Activated T-cell treated with anti-CD3 and anti-CD28 coated beads for 24 hours (primary cell): ENCODE measurements at places on chromosomes 6 and 20.

DNA sequence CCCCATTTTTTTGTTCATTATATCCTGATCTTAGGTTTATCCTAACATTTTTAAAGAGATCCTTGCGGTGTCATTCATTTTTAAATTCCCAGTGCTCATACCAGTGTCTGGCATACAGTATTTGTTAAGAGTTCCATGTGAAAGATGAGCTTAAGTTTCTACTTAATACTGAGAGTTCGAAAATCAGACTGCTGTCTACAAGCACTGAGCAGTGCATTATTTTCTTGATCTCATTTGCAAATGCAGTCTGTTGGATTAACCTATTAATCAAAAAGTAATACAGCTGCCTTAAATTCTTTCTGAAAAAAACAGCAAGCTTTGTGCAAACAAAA is 663 bp downstream of the COQ3 start:
- DNase-seq = no peak

- no peak for DNase-seq
Observed at GRCh38 chr20:10662151-10662550, 11.6 kb downstream of the JAG1 start.

- no peak for DNase-seq
Observed at GRCh38 chr20:51800872-51801121, 1.5 kb downstream of the SALL4 start.

DNA sequence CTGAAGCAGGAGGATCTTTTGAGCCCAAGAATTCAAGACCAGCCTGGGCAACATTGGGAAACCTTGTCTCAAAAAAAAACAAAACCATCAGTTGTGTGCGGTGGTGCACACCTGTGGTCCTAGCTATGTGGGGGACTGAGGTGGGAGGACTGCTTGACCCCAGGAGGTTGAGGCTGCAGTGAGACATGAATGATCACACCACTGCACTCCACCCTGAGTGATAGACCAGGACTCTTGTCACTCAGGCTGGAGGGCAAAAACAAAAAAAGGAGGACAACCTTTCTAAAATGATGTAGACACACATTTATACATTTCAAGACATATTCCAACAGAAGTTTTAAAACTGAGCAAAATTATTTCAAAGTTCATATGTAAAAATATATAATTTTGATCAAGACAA is 45.1 kb downstream of the NOL7 start:
- DNase-seq = no peak

GRCh38 chr6:33725222-33725621 is 13.7 kb upstream of the UQCC2 start:
- no peak for DNase-seq

- no peak for DNase-seq
Observed at GRCh38 chr20:4512891-4513550, 208.7 kb upstream of the PRND start.

DNA sequence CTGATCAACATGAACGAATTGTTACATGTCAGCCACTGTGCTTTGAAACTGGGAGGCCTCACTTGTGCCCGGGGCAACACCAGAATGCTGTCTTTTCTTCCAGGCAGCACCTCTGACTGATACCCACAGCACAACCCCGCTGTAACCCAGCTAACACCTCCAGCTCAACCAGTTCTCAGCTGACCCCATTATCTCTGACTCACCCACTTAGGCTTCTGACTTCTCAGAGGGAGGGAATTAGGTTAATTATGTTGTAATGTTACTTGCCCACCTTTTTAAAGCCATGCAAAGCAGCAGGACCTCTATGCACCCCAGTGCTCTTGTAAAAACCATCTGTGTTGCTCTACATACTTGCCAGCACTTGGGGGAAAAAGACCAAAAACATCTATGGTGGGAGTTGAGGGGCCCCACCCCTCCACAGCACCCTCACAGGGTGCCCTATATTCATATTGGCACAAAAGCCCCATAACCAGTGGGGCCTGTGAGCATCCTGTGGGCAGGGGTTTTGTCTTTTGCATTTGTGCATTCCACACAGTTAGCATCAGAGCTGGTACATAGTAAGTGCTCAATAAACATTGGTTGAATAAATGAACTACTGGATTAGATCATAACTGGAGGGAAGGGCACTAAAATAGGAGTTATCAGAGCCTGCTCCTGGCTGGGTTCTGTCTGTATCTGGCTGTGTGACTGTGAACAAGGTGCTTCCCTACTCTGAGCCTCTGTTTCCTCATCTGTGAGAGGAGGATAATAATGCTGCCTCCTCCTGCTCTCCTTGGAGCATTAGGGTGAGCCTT is 22.3 kb downstream of the BNIP5 start:
- no peak for DNase-seq

DNA sequence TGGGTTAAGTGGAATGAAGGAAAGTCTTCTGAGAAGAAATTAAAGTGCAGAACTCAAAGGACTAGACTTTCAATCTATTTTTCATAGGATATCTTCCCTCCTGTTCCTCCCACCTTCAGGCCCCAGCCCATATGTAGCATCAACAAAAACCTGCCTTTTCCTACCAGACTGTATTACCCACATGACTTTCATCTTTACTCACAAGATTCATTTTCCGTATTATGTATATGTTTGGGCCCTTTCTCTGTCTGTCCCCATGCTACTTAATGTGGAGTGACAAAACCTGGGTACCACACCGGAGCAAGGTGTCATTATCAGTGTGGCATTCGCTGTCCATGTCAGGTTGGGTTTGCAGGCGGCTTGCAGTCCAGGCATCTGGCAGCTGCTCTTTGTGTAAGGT is 18.8 kb upstream of the CNR1 start:
- DNase-seq = no peak

DNA sequence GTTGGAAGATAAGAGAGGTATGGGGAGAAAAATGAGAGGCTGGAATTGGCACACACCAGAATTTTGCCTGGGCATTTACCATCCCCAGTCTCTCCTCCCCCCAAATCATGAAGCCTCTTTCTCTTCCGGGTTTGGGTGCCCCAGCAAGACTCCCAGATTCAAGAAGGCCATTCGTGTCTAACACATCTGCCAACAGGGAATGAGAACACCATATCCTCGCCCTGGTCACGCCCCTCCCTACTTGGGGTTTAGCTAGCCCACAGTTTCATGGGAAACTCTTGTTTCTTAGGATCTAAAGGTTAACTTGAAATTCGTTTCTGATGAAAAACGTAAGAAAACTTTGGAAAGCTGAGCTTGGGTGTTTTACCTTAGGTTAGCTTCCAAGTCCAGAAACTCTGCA is 105.5 kb upstream of the TMEM170B start:
- no peak for DNase-seq

- DNase-seq = no peak
Observed at GRCh38 chr6:45998524-45998923, 17.1 kb downstream of the CLIC5 start.

DNA sequence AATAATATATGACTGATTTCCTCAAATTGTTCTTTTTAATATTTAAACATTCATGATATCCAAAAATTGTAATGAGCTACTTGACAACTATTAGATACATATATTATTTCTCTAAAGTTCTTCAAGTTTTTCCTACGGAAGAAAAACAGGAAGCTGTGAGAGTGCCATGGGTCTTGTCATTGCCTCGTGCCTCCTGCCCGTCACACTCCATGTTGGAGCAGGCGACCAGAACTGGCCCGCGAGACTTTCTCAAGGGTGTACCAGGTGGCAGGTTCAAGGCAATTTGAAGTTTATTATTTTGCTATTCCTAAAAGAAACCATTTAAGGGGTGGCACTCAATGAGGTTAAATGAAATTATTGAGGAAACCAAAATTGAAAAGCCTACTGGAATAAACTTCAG is 337.2 kb downstream of the HACE1 start:
- DNase-seq = no peak

DNA sequence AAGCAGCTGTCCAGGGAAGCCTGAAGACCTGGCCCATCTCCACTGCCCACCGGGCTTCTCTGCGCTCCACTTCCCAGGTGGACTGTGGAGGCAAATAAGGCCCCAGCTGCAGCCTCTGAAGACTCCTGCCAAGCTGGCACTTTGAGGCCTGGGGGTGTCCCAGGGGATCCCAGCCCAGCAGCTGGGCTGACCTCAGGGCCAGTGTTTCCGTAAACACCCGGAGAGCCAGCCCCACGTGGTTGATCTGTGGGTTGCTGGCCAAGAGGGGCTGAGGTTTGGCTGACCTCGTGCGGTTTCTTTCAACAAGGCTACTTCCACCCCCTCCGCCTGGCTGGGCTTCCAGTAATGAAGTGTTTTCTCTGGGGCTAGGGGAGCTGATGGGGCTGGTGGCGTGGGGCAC is 12.4 kb upstream of the CCN5 start:
- DNase-seq = no peak

GRCh38 chr6:142187209-142187608 is 40.1 kb downstream of the VTA1 start:
- DNase-seq = no peak

GRCh38 chr6:94463306-94463705 is 1043.9 kb upstream of the EPHA7 start:
- no peak for DNase-seq

GRCh38 chr6:48067148-48067712 is 43.8 kb downstream of the PTCHD4 start:
- no peak for DNase-seq

- no peak for DNase-seq
Observed at GRCh38 chr6:106724848-106725247, 95.5 kb downstream of the QRSL1 start.

DNA sequence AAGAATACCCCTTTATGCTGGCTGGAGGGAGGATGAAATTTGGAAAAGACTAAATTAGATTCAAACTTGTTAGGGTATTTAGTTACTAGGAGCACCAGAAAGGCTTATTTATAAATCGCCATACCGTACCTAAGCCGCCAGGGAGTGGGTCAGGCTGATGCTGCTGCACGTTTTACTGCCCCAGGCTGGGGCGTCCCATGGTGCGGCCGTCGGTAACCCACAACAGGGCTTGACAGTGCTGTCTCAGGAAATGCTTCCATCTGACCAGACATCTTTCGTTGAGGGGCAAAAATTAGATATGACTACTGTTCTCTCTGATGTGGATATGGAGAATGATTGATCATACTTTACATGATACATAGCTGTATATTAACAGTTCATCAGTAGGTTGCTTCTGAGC is 52.9 kb downstream of the ARID1B start:
- DNase-seq = no peak

DNA sequence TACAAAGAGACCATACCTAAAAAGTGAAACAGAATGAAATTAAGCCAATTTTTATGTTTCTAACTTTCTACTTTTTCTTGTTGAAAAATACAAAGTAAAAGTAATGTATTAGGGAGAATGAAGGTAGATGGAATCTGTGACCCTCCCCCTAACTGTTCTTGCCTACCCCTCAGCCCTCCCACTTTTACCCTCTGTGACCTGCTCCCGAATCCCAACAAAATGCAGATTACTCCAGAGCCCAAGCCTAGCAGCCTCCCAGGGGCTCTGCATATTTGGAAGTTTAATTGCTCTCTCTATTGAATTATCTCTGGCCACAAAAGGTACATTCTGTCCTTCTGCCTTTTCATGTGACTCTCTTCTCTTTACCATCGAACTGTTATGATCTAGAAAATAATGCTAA is 201.5 kb downstream of the PKHD1 start:
- no peak for DNase-seq

DNA sequence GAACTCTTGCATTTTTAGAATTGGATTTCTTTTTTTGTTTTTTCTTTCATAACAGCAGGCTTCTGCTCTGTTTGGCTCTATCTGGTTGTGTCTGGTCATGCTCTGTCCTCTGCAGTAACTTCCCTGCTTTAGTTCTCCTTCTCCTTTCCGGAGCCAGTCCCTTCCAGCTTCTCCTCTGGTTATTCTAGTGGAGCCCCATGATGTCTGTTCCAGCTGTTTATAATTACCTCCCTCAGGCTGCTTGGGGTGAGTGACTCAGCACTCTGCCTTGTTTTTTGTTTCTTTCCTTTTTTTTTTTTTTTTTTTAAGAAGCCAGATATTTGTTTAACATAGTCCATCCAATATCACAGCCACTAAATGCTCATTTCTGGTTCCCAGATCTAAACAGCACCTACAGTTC is 409.6 kb downstream of the MAFB start:
- no peak for DNase-seq

DNA sequence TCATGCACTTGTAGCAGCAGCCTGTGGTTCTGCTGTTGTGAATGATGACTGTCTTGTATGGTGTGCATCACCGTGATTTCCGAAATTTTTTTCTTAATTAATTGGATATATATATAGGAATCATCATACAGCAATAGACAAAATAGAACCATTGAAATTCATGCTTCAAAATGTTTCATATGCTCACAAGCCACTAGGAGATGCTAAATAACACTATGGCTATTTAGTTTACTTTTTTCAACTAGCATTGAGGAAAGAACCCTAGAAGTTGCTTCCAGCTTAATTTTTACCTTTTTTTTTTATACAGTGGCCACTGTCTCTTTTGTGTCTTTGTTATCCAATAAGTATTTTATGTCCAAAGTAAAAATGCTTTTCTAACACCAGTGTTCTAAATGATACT is 485.4 kb downstream of the CDKAL1 start:
- no peak for DNase-seq

DNA sequence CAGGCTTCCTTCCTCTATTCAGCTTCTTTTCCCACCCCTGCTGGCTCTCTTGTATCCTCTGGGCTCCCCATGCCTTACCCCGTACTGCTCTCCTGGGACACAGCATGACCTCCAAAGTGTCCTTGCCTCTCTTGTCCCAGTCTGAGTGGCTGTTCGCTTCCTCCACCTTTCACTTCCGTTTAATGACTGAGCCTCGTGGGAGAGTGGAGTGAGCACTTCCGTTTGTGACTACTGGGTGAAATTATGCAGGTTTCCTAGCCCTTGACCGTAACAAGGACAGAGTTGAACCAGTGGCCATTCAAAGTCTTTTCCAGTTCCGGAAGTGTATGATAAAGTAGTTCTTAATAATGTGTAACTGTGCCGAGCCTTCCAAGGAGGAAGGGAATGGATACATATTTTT is 109.2 kb downstream of the ARID1B start:
- no peak for DNase-seq

DNA sequence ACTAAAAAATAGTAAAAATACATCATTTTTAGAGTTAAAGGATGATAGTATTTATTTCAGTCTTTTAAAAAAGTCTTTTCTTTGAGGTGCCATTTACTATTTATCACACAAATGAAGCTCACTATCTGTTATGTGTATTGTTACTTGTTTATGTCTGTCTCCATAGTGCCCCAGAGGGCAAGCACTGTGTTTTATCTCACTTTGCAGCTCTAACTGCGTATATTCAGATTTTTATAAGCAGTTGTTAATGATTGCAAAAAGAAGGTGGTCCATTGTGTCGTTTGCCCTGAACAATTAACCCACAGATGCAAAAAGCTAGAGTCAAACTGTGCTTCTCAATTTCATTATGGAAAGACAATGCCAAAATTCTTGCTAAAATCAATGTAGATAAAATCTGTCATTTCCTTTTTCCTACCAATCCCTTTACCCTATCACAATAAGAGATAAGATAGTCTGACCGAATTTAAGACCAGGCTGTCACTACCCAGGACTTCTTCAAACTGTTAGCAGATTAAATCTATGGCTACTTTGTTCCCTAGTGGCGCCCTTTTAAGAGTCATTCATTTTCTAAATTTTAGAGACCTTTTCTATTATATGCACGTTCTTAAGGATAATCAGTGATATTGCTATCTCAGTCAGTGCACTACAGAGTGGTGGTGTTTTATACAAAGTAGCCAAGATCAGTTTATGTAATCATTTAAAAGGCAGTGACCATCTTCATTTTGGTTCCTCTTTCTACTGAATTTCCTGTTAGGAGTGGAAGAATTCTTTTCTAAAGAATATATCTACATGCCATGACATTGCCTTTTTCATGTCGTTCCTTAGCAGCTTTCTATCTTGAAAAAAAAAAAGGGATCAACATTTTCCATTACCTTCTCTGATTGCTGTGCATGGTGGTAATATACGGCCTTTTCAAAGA is 133.1 kb upstream of the PRDM1 start:
- no peak for DNase-seq
